ENCODE measurements at places on chromosomes 6 and 20.

DNA sequence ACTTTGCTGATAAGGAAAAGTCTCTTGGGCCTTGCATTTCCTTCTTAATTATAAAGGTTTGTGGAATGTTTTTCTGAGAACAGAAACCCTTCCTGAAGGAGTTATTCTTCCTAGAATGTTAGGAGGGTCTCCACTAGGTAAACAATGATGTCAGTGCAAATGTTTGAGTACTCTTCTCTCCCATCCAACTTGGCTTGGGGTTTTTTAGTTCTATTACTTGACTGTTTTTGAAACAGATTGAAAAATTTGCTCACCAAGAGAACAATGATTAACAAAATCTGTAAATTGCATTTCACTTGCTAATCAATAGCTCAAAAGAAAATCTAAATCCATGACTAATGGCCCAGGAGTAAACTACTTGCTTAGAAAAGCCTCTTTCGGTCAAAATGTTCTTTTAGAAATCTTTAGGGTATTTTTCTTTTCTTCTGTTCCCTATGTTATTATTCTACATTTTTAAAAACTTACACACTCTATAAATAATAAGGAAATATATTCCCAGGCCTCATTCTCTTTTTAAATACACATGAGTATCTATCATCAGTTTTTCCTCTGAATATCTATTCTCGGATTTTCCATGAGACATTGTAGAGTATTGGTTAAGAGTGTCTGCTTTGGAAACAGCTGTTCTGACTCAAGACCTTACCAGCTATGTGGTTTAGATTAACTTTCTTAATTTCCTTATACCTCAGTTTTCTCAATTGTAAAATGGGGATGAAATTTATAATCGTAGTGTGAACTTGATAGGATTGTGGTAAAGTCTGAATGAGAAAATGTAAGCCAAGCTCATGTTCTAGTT lies 234.2 kb upstream of the CITED2 start:
- no peak for DNase-seq

DNA sequence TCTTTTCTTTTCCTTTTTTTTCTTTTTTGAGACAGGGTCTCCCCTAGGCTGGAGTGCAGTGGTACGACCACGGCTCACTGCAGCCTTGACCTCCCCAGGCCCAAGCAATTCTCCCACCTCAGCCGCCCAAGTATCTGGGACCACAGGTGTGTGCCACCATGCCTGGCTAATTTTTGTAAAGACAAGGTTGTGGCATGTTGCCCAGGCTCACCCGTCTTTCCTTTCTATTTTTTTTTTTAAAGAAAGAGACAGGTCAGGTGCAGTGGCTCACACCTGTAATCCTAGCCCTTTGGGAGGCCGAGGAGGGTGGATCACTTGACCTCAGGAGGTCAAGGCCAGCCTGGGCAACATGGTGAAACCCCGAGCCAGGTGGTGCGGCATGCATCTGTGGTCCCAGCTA lies 16.6 kb downstream of the BANF2 start:
- no peak for DNase-seq

DNA sequence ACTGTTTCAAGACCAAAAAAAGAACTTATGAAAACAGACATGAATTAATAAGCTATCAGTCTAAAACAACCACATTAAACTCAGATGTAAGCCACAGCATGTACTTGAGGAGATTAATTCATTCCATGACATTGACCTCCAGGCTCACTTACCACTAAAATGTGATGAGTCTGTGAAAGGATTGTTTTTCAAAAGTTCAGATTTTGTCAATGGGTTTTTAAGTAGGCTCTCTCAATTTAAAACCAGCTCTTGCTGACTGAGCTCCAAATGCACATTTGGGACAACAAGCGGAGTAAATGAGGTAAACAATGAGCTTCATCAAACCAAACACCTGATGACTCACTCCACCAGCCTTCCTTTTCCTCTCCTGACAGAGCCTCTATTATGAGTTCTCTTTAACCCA lies 197.0 kb downstream of the SIM1 start:
- DNase-seq: no peak

DNA sequence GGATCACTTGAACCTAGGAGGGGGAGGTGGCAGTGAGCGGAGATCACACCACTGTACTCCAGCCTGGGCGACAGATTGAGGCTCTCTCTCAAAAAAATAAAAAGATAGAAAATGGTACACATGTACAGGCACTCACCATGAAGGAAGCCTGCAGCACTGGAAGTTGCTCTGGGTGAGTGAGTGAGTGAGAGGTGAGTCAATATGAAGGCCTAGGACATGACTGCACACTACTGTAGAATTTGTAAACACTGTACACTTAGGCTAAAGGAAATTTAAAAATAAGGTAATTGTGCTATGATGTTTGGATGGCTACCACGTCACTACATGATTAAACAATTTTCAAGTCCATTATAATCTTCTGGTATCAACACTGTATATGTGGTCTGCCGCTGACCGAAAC lies 216.2 kb downstream of the FOXC1 start:
- DNase-seq: no peak

DNA sequence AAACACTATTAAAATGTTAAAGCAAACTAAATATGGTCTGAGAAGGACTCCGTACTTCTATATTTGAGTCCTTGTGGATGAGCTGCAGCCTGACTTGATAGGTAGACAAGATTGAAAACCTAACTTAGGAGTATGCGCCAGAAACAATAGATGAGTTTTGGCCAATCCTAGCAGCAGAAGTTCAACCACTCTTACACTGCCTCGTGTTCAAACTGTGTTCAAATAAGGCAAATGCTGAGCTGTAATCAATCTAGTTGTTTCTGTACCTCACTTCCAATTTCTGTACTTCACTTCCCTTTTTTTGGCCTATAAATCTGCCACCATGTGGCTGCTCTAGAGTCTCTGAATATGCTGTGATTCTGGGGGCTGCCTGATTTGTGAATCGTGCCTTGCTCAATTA lies 13.2 kb upstream of the SERINC1 start:
- DNase-seq: no peak

- no peak for DNase-seq
Observed at GRCh38 chr6:44029444-44030185, 97.6 kb downstream of the MRPL14 start.

DNA sequence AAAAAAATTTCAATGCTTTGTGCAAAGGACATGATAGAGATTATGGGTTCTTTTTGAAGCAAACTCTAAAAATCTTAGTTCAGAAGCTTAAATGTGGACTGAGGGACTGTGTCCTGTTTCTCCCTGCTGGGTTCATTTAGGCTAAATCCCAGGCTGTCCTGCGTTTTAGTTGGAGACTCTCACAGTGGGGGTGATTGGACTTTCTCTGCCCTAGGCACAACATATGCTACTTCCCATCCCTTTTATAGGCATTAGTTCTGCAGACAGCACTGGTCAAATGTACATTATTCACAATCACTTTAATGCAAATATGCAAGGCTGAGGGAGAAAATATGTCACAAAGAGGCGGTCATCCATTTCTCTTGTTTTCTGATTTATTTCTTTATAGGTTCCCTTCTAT lies 71.3 kb downstream of the TFAP2B start:
- DNase-seq: no peak

DNA sequence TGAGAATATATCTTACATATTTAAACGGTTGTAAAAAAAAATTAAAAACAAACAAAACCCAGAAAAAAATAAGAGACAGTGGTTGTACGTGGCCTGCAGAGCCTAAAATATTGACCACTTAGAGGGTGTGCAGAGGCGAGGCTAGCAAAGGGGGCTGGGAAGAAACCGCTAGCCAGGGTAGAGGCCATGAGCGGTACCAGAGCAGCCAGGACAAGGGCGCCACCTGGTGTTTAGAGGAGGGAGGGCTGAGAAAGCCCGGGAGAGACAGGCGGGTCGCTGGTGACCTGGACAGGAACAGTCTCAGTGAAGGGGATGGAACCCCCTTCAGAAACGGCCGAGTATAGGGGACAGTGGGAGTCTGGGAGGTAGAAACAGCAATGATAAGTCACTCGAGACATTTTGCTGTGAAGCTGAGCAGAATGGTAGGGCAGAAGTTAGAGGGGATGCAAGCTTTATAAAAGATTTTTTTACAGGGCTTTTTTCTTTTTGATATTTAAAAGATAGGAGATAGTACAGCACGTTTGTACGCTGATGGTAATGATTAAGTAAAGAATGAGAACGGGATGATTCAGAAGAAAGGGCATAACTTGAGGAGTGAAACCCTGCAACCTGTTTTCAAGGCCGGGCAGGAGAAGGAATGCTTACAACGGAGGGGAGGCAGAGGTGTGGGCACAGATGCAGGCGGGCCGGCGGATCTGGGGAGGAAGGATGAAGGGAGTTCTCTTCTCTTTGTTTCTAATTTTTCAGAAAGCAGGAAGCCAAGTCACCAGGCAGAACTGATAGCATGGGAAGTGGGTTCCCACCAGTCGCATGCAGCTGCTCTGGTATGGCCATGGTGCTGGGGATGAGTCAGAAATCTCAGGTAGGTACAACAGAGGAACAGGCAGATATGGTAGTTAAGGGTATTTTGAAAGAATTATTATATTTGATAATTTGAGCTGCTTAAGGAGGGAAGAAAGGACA lies 76.2 kb downstream of the FAM229B start:
- DNase-seq: peak; percentile 50

GRCh38 chr20:3925899-3926638 lies 36.9 kb downstream of the PANK2 start:
- no peak for DNase-seq

DNA sequence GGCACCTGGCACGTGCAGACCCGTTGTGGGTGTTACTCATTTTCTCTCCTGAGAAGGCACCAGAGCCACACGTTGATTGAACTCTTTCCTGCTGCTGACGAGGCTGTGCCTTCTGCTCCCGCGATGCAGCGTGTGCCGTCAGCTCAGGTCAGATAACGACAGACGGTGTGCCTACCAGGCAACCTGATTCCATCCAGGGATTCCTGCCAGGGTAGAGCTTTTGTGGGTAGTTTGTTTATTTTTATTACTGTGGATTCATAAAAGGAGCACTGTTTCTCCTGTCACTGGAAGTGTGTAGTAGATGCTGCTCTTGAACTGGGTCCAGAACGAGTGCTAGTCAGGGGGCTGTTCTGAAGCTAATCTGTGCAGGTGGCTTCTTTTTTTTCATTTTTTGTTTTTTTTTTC lies 20.7 kb downstream of the PRPF6 start:
- DNase-seq: no peak

- DNase-seq: no peak
Observed at GRCh38 chr6:97288188-97288587, 5.2 kb upstream of the MMS22L start.
